B cell (primary cell): ENCODE measurements at places on chromosomes 2 and 18.
A peak's percentile ranks its signal among the peaks of the same experiment; 100 is the strongest.

- no peak for DNase-seq
These were observed 138.5 kb upstream of the SLC35G4 start for GRCh38 chr18:11470941-11471340.

GRCh38 chr2:96617012-96617411, 21.1 kb downstream of the KANSL3 start:
- DNase-seq: no peak

DNA sequence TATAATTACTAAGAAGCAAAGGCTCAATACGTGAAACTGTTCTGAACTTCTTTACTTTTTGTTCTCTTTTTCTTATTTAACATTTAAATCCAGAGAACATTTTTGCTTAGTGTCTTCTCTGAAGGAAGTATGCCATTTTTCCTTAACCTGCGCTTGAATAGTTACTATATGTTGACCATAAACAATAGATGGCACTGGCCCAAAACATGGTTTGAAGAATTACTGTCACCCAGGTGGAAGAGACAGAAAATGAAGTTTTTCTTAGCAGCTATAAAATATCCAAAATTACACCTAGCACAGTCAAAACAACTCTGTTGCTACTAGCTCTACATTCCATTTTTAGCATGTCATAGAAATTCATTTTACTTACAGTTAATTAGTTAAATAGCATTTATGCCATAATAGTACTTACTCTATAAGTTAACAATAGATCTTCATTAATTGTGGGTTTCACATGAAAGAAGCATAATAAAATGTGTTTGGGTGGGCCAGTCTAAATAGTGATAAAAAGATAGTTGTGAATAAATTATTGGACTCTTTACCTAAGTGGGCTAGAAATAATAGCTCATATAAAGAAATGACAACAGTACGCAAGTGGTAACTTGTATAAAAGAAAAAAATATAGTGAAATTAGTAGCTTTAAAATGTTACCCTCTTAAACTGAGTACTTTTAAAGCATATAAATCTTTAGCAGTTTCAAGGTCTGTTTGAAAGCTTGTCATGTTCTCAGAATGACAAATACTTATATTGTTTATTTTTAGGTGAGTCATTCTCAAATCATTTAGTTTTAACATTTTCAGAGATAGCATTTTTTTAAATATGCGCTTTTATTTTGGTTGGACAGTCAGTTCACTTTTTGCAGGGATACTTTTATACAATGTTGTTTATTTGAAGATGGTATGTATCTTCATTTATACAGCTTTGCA, 3.7 kb downstream of the ETAA1 start:
- DNase-seq: no peak

- no peak for DNase-seq
These were observed 140.8 kb upstream of the SLC35G4 start for GRCh38 chr18:11468617-11469016.

GRCh38 chr2:186603286-186603685, 13.4 kb downstream of the ITGAV start:
- no peak for DNase-seq

- peak; percentile 69 for DNase-seq
These were observed 102.4 kb downstream of the CABLES1 start for GRCh38 chr18:23237524-23238151.

DNA sequence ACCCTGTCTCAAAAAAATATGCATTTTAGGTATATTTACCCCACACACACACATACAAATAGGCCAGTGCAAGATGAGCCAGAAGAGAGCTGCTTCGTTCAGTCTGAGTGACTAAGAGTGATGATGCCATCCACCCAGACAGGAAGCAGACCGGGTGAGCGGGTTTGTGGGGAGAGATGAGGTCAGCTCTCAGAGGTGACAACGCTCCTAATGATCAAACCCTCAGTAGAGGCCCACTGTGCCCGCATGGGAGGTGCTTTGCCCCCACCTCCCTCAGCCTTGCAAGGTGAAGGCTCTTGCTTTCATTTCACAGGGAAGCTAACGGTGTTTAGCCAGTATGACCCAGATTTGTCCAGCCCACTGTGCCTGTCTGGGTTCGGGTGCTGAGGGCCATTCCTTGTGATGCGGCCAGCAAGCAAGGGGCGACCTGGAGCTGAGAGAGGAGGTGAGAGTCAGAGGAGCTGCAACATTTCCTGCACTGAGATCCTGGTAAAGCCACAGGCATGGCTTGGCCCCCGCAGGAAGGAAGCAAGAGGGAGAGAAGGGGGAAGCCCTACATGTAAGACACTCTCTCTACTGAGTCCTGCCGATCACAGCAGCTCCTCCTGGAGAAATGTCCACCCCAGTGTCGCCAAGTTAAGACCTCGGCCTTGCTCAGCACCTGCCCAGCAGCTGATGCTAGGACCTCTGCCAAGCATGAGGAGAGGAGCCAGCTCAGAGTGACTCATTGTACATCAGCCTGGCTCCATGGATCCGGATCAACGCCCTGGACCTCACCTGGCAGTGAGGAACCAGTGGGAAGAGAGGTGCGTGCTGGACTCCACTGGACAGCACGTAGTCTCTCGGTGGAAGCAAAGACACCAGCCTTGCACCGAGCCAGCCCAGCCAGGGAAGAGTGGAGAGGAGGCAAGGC, 37.0 kb downstream of the NIFK start:
- peak; percentile 60 for DNase-seq

DNA sequence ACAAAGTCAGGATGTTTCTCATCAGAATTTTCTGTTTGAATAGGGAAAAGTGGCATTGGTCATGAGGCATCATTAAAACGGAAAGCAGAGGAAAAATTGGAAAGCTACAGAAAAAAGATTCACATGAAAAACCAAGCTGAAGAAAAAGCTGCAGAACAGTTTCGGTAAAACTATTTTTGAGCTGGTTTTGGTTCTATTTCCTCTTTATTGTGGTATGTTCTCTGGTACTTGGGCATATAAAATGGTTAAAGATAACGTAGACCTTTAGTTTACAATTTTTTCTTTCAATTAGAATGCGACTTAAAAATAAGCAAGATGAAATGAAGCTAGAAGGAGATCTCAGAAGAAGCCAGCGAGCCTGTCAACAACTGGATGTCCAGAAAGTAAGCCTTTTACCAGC, 7.6 kb downstream of the GPATCH11 start:
- peak; percentile 60 for DNase-seq

- no peak for DNase-seq
These were observed 58.8 kb downstream of the PARD3B start for GRCh38 chr2:204604061-204604460.

DNA sequence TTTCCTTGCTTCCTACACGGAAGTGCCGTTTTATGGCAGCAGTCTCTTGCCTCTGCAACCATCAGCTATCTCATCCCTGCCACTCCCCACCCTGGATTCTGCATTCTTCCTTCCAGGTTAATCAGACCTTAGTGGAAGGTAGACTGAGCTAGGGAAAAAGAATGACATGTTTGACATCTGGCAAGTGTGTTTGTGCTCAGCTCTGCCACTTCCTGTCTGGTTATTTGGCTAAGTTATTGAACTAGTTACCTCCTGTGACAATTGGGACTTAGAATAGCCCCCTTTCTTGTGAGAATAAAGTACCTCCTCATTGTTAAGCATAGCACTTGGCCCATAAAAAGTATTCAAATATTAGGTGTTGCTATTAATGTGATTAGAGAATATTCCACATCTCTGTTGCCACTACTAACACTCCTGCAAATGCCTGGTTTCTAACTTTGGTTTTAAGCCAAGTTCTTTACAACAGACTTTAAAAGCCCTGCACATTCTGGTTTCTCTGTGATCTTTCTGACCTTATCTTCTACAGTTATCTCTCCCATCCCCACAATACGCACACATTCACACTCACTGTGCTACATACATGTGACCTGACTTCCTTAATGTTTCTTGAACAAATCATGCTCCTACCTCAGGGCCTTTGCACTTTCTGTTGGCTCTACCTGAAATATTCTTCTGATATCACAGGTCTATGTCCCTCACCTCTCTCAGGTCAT, 10.8 kb upstream of the MAPRE2 start:
- peak; percentile 39 for DNase-seq

DNA sequence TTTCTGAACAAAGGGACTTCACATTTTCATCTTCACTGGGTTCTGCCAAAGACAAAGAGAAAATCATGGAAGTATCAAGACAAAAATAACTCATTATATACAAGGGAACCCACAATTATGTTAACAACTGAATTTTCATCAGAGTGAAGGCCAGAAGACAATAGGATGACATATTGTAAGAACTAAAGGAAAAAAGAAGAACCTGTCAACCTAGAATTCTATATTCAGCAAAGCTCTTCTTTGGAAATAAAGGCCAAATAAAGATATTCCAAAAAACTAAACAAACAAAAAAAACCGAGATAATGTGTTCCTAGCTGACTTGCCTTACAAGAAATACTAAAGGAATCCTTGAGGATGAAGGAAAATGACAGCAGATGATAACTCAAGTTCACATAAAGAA, 10.3 kb upstream of the ZCCHC2 start:
- DNase-seq: no peak

GRCh38 chr2:222792001-222792611, 68.7 kb upstream of the ACSL3 start:
- no peak for DNase-seq

DNA sequence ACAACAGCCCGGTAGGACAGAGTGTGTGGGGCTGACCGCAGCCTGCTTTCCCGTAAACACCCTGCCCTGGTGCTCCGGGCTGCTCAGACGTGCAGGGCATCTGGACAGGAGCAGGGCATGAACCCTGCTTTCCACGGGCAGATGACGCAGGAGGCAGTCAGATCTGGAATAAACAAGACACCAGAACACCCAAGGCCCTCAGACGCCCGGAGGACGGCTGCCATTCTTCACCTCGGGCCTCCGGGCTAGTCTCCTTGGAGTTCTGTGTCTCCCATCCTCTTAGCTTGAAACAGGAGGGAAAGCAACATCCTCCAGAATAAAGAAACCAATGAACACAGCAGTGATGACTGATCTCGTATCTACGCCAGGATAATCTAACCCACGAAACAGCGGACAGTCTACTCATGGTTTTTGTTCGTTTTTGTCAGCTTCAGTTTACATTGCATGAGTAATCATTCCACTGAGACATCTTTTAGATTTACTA, 7.3 kb downstream of the PXDN start:
- DNase-seq: no peak

- no peak for DNase-seq
These were observed 971.1 kb upstream of the ACVR2A start for GRCh38 chr2:146873646-146874259.

DNA sequence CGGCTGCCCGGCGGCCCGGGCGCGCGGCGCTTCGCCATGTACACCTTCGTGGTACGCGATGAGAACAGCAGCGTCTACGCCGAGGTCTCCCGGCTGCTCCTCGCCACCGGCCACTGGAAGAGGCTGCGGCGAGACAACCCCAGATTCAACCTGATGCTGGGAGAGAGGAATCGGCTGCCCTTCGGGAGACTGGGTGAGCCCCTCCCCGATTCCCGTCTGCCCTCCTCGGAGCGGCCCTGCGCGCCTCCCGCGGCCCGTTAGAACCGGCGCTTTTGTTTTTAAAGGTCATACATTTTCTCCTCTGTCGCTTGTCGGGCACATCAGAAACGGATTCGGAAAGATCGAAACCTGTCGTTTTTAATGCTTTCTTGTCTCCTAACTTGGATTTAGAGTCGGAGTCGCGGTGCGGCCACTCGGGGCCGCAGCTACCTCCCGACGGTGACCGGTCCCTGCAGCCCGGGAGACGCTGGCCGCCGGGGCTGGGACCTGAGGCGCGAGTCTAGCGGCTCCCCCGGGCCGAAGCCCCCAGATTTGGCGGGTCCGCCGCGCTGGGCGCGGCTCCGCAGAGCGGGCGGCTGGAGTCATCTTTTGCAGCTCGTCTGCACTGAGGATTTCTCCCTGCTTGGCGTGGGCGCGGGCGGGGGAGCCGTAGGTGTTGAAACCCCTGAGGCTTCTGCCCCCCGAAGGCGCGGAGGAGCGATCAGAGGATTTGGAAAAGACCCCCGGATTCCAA, 519 bp downstream of the TTL start:
- peak; percentile 68 for DNase-seq

DNA sequence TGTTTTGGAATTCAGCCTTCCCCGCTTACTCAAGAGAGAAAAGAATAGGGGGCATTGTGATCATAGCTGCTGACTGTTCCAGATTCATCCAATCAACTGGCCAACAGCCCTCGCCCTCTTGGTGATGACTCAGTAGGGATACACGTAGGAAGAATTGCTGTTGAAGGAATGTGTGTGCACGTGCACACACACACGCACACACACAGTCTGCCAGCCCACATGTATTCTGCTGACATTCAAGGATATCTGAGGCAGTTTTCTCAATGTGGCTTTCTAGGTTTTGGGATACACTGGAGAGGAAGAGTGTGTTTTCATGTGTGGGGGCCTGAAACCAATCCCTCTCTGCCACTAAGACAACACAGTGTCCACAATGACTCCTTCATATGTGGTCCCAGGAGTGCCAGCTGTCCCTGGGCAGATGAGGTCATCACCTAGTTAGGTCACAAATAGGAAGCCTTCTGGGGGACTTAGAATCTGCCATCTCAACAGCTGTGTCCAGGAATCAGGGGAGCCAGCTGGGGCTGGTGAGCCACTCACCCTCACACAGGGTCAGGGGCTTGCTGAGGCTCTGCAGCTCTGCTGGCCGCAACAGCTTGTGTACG, 352.6 kb downstream of the SS18 start:
- no peak for DNase-seq

GRCh38 chr2:101887328-101887727, 104.4 kb upstream of the IL1R2 start:
- DNase-seq: no peak
